ENCODE measurements at places on chromosomes 6 and 20.

GRCh38 chr6:46130666-46131065 lies 877 bp downstream of the ENPP4 start:
- DNase-seq, result no peak

- DNase-seq, result peak; percentile 25
Measured at GRCh38 chr6:28880894-28881780, 42.6 kb downstream of the TRIM27 start.

GRCh38 chr6:42453654-42454427 lies 2.1 kb upstream of the TRERF1 start:
- no peak for DNase-seq

GRCh38 chr6:144395826-144396225 lies 110.7 kb downstream of the UTRN start:
- no peak for DNase-seq

- peak; percentile 82 for DNase-seq
Measured at GRCh38 chr6:34196116-34196832, 40.4 kb upstream of the HMGA1 start.
